Stimulated activated CD4-positive, alpha-beta T cell treated with anti-CD3 and anti-CD28 coated beads, Interleukin-15, amount 100 ng/mL, for 1 hour (primary cell): ENCODE measurements at places on chromosomes 5 and 9.

GRCh38 chr9:34862043-34862442 lies 96.0 kb upstream of the PHF24 start:
- no peak for DNase-seq

GRCh38 chr5:141439411-141440141 lies 9.3 kb downstream of the PCDHGA12 start:
- no peak for DNase-seq

- DNase-seq, result no peak
Measured at GRCh38 chr9:13181652-13182051, 97.8 kb downstream of the MPDZ start.

DNA sequence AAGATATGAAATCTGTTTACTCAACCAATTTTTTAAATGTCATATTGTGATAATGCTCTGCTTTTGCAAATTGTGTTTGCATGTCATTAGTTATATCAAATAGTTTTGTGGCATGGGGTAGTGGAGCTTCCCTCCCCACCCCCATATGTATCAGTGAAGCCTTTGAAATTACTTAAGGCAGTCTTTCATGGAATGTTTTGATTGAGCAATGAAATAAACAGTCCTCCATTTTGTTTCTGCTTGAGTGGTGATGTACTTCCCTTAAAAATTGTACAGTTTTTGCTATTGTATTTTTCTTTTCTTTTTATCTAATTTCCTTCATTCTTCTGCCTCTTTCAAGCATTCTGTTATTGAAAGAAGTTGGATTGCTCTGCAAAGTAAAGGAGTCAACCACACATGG lies 3.5 kb downstream of the SOWAHA start:
- no peak for DNase-seq

- DNase-seq, result no peak
Measured at GRCh38 chr5:100828071-100828897, 74.8 kb downstream of the ST8SIA4 start.

DNA sequence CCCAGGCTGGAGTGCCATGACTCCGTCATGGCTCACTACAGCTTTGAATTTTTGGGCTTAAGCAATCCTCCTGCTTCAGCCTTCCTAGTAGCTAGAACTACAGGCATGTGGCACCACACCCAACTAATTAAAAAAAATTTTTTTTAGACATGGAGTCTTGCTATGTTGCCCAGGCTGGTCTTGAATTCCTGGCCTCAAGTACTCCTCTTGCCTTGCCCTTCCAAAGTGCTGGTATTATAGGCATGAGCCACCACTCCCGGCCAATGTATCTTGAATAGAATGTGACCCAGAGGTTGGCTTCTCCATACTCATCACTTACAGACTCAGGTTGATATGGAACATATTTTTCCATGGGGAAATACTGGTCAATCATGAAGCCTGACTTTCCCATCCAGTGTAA lies 51.2 kb upstream of the JAK2 start:
- no peak for DNase-seq

DNA sequence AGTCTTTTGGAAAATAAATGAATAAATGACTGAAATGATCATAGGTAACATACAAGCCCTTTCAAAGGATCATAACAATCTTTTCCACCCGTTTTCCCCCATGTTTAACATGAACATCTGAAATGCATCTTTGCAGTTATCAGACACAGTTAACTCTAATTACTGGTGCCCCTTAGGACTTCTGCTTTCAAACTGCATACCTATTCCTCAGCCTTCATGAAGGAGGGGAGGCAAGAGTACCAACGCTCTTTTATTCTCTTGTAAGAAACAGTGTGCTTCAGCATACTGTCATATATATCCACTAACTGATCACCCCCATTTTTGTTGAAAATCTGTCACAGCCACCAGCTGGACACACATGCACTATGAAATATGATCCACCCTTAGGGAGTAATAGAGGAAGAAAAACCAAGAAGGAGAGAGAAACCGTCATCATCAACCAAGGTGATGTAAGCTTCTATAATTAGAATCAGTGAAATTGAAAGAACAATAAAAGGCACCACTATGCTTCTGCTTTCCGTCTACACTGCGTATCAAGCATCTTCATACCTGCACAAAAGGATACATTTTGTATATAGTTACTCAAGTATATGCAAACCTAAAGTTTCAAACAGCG lies 98.7 kb downstream of the RAPGEF6 start:
- no peak for DNase-seq

- no peak for DNase-seq
Measured at GRCh38 chr9:122835313-122835731, 6.9 kb upstream of the PDCL start.

DNA sequence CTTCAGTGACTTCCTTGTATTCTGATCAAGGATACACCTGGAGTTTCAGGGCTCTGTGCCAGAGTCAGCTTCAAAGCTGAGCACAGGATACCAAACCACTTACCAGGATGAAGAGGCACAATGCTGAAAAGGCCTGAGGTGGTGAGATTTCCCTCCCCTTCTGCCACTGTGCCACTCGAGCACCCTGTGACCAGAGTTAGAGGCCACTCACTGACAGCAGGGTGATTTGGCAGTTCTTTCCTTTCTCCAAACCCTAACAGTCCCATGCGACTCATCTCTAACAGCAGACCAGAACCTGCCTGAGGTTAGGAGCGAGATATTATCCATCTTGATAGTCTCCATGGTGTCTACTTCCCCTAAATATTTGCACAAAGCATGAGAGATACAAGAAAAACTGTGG lies 1.8 kb downstream of the PLGRKT start:
- no peak for DNase-seq

DNA sequence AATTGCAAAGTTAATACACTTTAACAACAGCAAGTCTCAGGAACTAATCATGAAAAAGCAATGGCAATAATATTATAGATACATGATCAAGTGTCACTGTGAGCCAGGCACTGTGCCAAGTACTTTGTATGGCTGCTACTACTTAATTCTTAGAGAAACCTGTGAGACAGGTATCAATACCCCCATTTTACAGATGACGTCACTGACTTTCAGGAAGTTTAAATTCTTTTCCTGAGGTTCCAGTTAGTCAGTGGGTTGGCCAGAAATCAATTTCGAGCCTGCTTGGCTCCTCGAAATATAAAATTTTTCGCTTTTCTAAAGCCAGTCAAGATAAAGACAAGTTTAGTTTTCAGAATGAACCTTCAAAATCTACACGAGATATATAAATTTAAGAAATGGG lies 130.3 kb downstream of the SLC12A2 start:
- no peak for DNase-seq

DNA sequence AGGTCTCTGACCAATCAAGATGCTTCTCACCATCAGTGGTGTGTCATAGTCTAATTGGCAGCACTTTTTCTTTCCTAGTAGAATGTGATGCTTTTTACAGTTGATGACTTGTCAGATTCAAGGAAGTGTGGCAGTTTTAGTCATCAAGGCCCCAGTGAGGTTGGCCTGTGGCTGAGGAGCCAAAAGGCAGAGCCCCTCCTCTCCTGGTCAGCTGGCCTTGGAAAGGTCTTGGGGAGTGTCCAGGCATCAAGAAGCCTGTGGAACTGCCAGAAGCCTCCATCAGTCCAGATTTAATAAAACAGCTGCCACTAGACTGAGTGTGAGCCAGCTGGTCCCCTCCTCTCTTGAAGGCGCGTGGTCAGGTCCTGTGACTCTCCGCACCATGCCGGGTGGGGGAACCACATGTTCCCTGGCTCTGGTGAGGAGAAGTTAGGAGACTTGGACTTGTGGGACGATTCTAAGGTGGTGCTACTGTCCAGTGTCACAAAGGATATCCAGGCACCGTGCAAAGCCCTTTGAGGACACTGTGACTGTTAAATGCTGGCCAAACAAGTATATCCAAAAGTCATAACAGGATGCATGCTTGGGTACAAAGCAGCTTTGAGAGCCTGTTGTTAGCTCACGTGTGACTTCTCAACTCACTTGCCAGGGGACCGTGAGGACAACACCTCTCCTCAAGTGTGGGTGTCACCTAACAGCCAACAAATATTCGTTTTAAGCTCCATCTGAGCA lies 6.1 kb upstream of the ANGPTL2 start:
- no peak for DNase-seq

GRCh38 chr5:107670087-107670931 lies 428 bp downstream of the EFNA5 start:
- no peak for DNase-seq

DNA sequence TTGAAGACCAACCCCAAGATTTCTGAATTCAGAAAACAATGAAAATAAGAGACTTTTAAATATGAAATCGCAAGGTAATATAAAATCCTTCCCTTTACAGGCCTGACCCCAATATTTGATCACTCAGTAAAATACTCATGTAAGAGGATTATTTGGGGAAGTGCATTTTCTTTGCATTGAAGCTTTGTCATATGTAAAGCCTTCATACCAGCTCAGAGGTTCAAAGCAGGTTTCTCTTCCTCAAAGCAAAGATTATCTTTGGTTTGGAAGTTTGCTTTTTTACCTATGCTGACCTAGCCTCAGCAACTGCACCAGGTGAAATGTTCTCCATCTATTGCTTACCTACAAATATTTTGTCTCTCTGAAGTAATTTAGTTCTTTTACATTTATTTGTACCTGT lies 106.5 kb upstream of the PARP8 start:
- no peak for DNase-seq

DNA sequence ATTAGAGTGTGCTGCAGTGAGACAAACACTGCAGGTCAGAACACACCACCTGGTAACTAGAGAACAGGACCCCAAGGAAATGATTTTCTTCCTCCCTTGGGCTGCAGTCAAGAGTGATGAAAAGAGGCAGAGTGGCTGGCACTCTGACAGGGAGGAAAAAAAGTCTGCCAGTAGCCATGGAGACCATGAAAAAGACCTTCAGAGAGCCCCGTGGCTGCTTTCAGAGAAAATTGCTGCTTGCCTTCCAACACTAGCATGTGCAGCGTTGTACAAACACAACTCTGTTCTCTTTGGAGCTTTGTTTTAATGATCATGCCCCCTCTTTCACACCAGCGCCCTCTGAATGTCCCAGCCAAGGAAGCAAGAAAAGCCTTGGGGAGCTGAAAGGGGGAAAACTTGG lies 68.8 kb downstream of the ANKRD55 start:
- no peak for DNase-seq

DNA sequence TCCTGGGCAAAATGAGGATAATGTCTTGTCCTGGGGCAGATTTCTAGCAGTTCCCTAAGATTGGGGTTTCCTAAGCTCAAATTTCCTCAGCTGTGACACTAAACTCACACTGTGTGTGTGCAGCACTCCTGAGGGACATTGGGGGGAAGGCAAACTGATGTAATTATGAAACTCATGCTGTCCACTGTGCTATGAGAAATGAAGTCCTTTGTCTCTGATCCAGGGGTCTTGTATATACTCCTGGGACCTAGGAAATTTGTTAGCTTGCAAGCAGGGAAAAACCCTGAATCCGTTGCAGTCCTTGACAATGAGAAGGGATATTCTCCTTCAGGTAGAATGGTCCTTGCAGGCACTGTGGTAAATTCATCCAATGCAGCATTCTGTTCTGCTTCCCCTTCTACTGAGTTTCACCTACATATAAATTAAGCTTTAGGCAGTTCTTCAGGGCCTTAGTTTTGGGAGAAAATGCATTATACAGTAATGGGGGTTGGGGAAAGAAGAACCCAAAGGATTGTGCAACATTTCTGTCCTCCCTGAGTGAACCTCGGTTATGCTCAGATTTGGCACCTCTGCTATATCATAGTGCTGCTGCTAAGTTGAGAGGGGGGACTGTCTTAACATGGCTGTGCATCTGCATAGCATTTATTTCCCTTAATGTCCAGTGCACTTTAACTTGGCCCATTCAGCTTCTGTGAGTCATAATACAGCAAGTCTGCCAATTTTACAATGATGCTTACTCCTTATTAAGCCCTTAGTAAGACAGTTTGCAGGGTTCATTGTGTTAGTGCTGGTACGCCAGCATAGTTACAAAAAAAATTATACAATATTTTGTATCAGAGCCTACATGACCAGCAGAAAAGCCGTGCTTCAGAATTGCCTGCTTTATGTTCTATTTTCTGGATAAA lies 80.2 kb downstream of the PJA2 start:
- no peak for DNase-seq

GRCh38 chr9:134757216-134757975 lies 115.8 kb downstream of the COL5A1 start:
- DNase-seq, result no peak

DNA sequence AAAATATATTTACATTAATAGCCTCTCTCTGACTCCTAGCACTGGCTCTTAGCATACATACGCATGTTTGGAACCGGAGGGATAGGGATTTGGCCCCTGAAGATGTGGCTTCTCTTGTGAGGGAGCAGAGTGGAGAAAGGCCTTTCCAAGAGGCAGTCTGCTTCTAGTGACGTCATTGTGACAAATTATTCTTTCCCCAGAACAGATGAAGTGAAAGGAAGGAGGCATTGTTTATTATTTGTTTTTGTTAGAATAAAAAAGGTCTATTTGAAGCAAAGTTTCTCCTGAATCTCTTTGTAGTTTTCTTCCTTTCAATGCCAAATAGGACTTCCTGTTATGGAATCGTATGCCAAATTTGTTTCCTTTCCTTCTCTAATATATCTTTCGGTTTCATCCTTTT lies 361.6 kb downstream of the ICE1 start:
- no peak for DNase-seq

DNA sequence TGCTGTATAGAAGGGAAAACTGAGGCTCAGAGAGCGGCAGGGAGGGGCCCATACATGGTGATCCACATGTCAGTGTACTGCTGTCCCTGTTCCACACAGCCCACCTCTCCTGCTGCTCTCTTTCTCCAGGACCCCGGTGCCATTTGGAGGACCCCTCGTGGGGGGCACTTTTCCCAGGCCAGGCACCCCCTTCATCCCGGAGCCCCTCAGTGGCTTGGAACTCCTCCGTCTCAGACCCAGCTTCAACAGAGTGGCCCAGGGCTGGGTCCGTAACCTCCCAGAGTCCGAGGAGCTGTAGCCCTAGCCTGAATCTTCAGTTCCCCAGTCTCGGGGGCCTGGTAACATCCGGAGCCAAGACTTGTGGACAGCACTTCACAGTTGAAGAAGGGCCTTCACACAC lies 15.5 kb downstream of the MYOZ3 start:
- DNase-seq, result no peak

DNA sequence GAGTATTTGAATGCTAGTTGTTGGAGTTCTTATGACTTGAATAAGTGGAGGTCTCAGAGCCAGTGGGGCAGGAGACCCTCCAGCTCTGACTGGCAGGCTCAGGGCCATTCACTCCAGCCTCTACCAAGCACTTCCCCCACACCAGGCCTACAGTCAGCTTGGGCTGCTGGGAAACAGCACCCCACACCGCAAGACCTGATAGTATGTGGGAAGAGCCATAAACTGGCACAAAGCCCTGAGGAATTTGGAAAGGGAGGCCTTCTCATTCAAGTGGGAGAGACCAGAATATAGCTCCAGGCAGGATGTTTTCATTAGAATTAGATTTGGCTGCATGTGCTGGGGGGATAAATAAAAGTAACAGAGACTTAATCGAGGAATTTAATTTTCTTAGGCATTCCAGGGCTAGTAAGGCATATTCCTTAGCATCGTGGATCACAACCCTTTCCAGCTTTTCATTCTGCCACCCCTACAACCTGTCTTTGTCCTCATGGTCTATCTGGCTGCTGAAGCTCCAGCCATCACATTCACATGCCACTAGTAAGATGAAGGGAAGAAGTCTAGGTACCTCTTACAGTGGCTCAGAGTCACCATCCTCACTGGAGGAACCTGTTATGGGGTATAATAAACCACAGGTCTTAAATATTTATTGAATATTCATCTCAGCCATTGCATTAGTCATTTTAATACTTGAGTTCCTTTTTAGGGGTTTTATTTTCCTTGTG lies 47.5 kb downstream of the TMOD1 start:
- no peak for DNase-seq

GRCh38 chr9:136656795-136657611 lies 5.7 kb upstream of the EGFL7 start:
- no peak for DNase-seq
